ENCODE measurements at places on chromosomes 12 and 14.
A peak's percentile ranks its signal among the peaks of the same experiment; 100 is the strongest.

DNA sequence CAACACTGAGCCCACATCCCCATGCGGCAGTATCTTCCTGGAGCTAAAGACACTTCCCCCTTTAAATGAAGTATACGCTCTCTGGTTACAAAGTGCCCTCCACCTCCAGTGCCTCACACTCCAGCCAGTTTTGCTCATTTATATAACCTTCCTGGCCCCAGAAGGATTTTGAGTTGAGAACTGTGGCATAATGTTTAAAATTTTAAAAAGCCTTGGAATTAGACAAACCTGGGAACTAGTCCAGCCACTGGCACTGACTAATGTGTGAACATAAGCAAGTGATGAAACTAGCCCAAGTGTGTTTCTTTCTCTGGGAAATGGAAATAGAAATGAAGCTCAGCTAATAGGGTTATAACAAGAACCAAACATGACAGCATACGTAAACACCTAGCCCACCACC is 723.7 kb upstream of the USP15 start:
- DNase-seq, result no peak

DNA sequence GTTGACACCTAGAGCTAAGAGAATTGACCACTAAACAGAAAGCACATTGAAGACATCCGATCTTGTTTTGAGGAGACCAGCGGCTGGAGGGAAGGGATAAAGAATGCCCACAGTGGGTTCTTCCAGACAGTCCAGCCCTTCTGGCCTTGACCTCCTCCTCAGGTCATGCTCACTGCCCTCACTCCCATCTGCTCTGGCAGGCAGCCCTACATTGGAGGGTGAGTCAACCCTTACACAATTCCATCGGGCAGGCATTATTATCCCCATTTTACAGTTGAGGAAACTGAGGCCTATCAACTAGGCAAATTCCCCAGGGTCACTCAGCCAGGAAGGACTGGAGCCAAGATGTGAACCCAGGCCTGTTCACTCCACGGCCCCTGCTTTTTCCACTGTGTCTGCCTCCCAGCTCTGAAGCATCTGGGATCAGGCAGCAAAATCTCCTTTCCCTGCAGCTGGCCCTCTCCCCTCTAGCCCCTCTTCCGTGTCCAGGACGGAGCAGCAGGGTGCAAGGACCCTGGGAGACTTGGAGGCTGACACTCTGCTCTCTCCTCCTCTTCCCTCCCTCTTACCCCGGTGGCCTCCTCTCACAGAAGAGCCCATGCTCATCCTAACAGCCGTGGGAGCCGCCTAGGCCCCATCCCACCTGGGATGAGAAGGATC is 5.3 kb downstream of the SCNN1A start:
- no peak for DNase-seq

DNA sequence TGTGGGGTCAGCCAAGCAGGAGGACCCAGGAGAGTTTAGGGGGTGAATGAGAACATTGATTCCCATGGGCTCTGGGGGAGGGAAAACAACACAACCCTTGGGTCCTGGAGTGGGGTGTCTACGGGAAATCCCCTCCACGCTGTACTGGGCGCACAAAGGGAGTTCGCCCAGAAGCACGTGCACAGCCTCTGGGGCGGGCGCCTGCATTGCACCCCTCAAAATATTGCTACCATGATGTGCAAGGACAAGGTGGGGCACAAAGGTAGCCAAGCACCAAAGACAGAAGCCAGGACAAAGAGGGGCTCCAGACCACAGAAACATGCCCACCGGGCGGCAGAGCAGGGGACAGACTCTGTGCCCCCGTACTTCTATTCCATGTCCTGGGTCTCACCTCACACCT is 74.9 kb upstream of the EIF5 start:
- DNase-seq, result no peak

DNA sequence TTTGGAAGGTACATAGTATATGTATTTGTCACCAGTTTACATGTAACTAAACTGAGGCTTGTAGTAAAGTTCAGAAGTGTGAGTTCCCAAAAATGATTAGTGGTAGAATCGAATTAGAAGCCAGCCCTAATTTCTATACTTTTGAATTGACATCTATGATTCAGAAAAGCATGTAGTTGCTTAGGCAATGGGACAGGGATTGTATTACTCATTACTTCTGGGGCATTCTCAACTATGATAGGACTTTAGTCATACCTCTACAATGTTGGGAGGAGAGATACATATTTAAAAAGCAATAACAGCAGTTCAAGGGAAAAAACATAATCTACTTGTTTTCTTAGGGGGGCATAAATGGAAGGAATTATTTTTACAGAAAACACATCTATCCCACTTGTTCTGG is 277.9 kb upstream of the E2F7 start:
- DNase-seq, result no peak

DNA sequence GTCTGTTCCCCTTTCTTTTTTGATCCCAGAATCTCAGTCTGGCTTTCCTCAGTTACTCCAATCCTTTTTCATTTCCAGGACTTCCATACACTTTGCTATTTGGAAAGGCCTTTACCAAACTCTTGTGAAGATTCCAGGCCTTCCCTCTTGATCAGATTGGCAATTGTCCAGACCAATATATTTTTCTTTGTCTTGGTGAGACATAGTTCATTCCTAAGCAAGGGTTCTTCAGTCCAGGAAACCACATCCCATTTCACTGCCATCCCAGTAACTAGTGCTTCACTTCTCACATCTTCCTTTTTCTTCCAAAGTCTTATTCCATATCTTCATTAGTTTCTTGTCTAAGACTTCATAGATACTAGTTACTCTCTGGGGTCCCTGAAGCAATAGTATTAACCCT is 2.1 kb upstream of the PTPRQ start:
- no peak for DNase-seq

GRCh38 chr12:47773062-47773857 is at the start of gene SLC48A1:
Gene SLC48A1 (plus strand): TSS chr12:47773238. CDS start chr12:47773305, 67 bp downstream.
- DNase-seq, result peak; percentile 57

GRCh38 chr12:72522411-72522810 is 250.2 kb downstream of the TRHDE start:
- DNase-seq, result no peak

GRCh38 chr14:21093769-21094681 is 4.4 kb downstream of the ZNF219 start:
- DNase-seq, result no peak

DNA sequence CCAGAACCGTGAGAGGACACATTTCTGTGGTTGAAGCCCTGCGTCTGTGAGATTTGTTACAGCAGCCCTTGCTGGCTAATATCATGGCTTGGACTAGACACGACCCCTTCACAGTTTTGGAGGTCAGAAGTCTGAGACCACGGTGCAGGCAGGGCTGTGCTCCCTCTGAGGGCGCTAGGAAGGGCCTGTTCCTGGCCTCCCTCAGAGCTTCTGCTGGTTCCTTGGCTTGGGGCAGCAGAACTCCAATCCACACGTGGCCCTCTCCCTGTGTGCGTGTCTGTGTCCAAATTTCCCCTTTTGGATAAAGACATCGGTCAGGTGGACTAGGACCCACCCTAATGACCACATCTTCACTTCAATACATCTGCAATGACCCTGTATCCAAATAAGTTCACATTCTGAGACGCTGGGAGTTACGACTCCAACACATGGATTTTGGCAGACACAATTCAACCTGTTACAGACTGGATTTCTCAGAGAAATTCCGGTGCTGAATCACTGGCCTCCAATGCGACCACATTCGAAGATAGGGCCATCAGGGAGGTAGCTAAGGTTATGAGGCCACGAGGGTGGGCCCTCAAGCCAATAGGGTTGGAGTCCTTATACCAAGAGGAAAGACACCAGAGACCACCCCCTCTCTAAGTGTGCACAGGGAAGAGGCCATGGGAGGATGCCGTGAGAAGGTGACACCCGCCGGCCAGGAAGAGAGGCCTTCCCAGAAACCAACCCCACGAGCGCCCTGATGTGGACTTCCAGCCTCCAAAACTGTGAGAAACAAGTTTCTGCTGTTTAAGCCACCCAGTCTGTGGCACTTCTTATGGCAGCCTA is 43.6 kb upstream of the PPP2R5C start:
- DNase-seq, result no peak

Data from prostate gland (tissue), 2 donors.